ENCODE measurements at places on chromosomes 13 and 19.

- DNase-seq = no peak
Measured at GRCh38 chr13:40261336-40261735, 405.1 kb downstream of the FOXO1 start.

- DNase-seq = no peak
Measured at GRCh38 chr13:59439776-59440428, 723.8 kb downstream of the DIAPH3 start.

- DNase-seq = no peak
Measured at GRCh38 chr19:42422901-42423461, 4.2 kb downstream of the LIPE start.

- DNase-seq = no peak
Measured at GRCh38 chr19:33227242-33227650, 1.6 kb upstream of the SLC7A10 start.

- no peak for DNase-seq
Measured at GRCh38 chr19:57818378-57818777, 3.7 kb upstream of the ZNF552 start.

- DNase-seq = no peak
Measured at GRCh38 chr13:44627441-44627840, 51.3 kb upstream of the TSC22D1 start.

GRCh38 chr19:18278521-18279265, 2.7 kb downstream of the JUND start:
- DNase-seq = no peak

DNA sequence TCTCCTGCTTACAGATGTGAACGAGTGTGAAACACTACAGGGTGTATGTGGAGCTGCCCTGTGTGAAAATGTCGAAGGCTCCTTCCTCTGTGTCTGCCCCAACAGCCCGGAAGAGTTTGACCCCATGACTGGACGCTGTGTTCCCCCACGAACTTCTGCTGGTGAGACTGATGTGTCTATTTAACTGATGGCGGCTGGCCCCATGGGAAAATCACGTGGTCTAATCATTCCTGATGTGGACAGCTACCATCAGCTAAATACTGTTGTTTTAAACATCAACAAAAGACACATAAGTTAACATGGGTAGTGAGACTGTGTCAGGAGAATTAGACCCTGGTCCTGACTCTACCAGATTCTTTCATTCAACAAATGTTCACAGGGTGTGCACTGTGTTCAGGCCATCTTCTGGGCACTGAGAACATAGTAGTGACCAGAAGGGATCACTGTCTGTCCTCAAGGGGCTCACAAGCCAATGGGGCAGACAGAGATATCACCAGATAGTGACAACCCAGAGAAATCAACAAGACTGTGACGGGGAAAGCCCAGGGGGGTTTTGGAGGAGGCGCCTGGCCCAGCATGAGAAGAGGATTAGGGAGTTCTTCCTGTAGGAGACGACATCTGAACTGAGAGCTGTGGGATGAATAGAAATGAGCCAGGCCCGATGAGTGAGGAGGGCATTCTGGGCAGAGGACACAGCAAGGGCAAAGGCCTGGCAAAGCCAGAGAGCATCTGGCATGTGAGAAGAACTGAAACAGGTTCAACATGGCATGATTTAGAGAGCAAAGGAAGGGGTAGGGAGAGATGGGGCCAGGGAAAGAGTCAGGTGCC, 18.4 kb downstream of the LTBP4 start:
- no peak for DNase-seq

GRCh38 chr19:2534423-2535013, 58.6 kb downstream of the GADD45B start:
- no peak for DNase-seq

GRCh38 chr19:30653646-30654386, 281.6 kb downstream of the ZNF536 start:
- no peak for DNase-seq

DNA sequence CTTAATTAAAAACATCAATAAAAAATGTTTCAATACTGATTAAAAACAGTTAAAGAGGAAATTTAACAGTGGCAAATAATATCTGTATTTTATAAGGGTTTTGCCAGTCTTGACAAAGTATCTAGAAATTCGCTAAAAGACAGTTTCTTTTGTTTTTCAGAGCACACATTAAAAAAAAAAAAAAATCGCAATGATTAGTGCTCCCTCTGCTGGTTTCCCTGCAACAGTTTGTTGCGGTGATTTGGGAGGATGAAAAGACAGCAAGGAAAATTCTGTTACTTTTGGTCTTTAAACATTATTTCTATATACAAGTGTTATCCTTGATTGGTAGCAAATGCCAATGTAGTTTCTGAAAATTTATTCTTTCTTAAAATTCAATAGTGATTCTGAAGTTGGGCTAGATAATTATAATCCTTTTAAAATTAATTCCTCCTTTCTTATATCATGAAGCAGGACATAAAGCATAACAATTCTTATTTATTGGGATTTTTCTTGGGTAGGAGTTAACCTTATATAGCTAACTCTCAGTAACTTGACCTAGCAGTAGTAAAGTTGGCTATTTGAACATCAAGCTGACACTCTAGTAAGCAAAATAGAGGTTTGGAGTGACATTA, 23.1 kb upstream of the SPRY2 start:
- DNase-seq = no peak

- DNase-seq = no peak
Measured at GRCh38 chr13:90246687-90247345, 1100.7 kb upstream of the MIR17HG start.

DNA sequence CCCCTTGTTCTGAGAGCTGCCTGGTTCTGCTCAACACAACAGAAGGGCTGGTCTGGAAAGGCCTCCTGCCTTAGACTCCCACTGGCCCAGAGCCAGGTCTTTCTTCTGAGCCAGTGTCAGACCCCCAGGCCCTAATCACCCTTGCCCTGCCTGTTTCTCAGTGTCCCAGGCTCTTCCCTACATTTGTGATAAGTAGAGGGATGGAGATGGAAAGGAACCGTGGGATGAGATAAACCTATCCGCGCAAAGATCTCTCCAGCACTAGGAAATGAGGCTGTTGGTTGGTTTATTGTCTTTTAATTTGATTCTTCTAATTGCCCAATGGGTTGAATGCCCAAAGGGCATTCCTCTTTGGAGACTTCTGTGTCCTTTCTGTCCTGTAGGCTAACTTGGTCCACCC, 470.0 kb downstream of the TSHZ3 start:
- DNase-seq = no peak

- DNase-seq = no peak
Measured at GRCh38 chr13:24202215-24202614, 41.7 kb downstream of the SPATA13 start.

DNA sequence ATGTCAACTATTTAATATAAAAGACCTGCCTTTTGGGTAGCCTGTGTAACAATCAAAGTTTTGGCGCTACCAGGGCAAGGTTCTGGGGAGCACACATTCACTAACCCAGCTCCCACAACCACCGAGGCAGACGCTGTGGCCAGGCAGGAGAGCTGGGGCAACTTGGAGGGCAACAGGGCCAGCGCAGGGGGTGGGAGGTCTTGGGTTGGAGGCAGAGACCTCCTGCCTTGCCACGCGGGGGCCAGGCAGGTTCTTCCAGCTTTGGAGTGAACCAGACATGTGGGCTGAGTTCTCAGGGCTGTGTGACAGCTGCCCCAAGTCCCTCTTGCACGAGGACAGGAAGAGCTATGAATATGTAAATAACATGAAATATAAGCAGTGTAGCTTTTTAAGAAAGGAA, 30.3 kb upstream of the MCF2L start:
- no peak for DNase-seq

DNA sequence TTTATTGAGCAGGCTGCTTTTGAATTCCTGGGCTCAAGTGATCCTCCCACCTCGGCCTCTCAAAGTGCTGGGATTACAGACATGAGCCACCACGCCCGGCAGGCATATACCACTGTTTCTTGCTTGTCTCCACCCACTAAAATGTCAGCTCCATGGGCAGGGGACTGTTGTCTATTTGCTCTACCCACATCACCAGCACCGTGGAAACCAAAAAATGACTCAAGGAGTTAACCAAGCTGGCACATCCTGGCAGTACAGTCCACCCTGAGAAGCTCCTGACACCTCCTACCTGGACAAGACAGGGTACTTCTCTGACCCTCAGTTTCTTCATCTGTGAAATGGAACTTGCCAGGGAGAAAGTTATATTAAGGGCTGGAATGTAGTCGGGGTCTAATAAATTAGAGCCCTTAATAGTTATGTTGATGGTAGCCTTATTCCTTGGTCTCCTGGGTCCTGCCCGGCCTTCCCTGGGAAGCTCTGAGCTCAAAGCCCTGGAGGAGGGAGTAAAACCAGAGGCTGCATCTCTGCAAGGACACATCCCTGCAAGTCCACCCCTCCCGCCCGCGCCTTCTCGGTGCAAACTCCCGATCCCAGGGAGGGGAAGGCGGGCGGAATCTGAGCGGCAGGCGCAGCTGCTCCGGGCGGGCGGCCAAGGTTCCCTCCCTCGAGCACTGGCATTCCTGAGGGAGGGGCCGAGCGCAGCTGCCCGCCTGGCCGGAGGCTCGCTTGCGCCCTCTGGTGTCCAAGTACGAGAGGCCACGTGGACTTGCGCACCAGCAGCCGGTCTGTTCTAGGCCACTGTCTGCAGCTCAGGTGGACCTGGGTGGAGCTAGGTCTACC, 14.1 kb downstream of the RDH8 start:
- peak; percentile 97 for DNase-seq

DNA sequence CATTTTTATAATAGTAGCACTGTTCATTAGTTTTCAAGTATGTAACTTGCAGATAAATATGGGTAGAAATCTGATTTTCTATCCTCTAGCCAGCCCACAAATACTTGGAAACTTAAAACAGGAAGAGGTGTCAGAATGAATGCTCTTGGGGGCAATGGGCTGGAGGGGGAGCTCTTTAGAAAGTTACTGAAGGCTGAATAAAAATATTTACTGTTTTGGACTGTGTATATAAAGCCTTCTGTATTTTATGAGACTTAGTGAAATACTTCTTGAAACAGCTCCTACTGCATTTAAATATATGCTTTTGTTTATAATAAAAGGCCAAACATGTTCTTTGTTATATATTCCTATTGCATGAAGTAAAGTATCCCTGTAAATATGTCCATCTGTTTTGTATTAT, 138.8 kb downstream of the RGCC start:
- DNase-seq = no peak

DNA sequence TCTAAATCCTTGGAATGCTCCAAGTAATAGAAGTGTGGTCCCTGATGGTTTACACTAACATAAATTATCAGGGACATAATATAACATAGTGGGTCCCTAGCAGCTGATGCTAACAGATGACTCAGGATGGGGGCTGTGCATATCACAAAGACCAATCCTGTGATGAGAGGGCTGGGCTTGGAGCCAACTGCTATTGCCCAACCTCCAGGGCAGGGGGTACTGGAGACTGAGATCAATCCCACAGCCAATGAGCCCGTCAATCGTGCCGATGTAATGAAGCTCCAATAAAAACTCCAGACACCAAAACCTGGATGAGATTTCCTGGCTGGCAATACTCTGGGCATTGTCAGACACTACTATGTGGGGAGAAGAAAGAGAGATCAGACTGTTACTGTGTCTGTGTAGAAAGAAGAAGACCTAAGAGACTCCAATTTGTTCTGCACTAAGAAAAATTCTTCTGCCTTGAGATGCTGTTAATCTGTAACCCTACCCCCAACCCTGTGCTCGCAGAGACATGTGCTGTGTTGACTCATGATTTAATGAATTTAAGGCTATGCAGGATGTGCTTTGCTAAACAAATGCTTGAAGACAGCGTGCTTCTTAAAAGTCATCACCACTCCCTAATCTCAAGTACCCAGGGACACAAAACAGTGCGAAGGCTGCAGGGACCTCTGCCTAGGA, 33.4 kb downstream of the ABCC4 start:
- DNase-seq = no peak

DNA sequence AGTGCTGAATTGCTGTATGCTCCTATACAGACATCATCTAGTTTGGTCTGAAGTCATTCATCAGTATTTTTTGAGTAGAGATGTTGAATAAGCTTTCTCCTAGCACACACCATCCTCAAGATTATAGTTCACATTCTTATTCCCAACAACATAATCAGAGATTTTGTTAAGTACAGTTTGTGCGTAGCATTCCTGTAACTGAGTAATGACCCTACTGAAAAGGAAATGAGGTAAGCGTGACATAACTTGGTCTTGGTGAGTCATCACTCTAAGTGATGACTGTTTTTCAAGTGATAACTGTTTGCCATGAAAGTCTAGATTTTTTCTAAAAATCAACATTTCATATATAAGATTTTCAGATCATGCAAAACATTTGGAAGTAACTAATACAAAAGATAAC, 18.5 kb upstream of the FAM216B start:
- no peak for DNase-seq

- DNase-seq = no peak
Measured at GRCh38 chr13:76379341-76380105, 506.7 kb downstream of the KCTD12 start.

DNA sequence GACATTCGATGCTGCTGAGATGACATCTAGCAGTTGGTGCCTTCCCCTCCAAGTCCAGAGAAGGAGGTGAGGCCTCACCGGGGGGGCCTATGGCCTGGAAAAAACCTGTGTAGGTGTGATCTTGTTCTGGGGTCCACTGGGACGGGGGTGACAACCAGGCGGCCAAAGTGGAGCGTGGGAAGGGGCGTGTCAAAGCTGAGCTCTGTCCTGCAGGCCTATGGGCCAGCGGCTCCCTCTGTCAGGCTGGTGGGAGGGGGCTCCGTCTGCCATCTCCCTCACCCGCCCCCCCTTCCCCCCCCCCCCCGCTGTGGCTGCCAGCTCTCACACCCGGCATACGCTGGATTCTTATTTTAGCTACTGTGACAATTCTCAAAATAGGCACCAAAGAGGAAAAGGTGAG, 56.7 kb upstream of the UQCRFS1 start:
- DNase-seq = no peak

DNA sequence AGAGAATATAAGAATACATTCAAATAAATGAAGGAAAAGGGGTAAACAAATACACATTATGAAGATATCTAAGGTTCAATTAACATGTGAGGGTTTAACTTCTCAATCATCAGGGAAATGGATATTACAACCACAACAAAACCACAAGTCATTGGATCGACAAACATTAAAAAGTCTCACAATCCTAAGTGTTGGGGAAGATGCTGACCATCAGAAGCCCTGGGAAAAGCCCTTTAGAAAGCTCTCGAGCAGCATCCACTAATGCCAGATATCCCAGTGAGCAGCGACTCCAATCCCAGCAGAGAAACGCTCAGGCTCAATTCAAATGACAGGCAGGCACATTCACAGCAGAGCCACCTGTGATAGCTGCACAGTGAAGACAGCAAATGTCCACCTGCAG, 3.1 kb downstream of the TPRX1 start:
- DNase-seq = no peak

DNA sequence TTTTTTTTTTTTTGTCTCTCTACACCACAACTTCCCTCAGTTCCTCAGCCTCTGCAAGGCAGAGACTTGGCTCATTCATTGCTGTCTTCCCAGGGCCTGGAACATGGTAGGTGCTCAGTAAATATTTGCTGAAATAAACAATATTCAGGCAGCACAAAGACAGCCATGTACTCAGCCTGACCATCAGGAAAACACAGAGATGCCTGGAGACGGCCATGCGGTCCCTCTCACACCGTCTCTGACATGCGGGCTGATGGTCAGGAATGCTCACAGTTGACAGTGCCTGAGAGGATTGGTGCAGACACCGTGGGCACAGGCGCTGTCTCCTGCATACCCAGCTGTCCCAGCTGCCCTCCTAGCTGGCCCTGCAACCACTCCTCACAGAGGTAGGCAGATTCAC, 924 bp downstream of the PRAM1 start:
- no peak for DNase-seq
